HFFc6 (cell line): ENCODE measurements at places on chromosomes 13 and 19. TPM values are rescaled to one million over a fixed set of nuclear protein-coding genes. Genes with fewer than 3 reads are reported as not detected.

The ZNF491 gene
- total RNA-seq, result 1.4 to 2.5 TPM (median 2.0 TPM) in 3 replicates

The DOCK9 gene
- 24.2 to 31.1 TPM (median 30.5 TPM) in 3 replicates for total RNA-seq

The C5AR2 gene
- total RNA-seq, result 0.06 TPM in 1 of 2 replicates, not detected in the other

The CNFN gene
- total RNA-seq, result 0.56 to 0.69 TPM in 2 of 3 replicates, not detected in the other

The MEX3D gene
- total RNA-seq, result 28.1 to 38.5 TPM (median 32.5 TPM) in 3 replicates

The NLRP9 gene
- not detected in 3 replicates for total RNA-seq

The SHANK1 gene
- 6.6 and 14.8 TPM in 2 replicates for total RNA-seq

DNA sequence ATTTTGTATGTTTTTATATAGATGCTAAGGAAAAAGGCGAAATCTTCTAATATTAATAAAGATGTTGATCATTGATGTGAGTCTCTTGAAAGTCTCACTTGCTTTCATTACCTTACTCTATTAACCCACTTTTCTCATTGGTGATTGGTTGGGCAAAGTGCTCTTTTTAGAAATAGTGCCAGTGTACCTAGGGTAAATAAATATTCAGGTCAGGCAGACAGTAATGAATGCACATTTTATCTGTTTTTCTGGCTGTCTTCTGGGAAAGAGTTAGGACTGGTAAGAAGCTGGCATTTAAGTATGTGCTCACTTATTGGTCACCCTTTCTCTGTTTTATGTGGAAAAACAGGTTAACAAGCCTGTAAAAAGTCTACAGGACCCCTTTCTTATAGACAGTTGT lies 11.2 kb downstream of the SERP2 start:
- H3K27me3 ChIP-seq, result peaks cover 16% of the 10 kb centered on the region
- H3K36me3 ChIP-seq, result no peaks in the 10 kb centered on the region
- H3K4me3 ChIP-seq, result no peak overlapping the region
- peaks cover 19% of the 10 kb centered on the region for H3K4me1 ChIP-seq

GRCh38 chr13:72559716-72560115 lies 167.7 kb downstream of the MZT1 start:
- H3K4me1 ChIP-seq, result no peaks in the 10 kb centered on the region
- H3K27me3 ChIP-seq, result no peaks in the 10 kb centered on the region; the same call in none of the 2 replicates
- H3K36me3 ChIP-seq, result no peaks in the 10 kb centered on the region
- H3K4me3 ChIP-seq, result no peak overlapping the region
- no peak overlapping the region for H3K27ac ChIP-seq

GRCh38 chr13:36130193-36130551 lies 1.0 kb downstream of the DCLK1 start:
- no peaks in the 10 kb centered on the region for H3K36me3 ChIP-seq
- no peak overlapping the region for H3K4me3 ChIP-seq
- no peak for DNase-seq
- H3K27ac ChIP-seq, result no peak overlapping the region
- H3K4me1 ChIP-seq, result no peaks in the 10 kb centered on the region
- H3K27me3 ChIP-seq, result peaks cover 12% of the 10 kb centered on the region

DNA sequence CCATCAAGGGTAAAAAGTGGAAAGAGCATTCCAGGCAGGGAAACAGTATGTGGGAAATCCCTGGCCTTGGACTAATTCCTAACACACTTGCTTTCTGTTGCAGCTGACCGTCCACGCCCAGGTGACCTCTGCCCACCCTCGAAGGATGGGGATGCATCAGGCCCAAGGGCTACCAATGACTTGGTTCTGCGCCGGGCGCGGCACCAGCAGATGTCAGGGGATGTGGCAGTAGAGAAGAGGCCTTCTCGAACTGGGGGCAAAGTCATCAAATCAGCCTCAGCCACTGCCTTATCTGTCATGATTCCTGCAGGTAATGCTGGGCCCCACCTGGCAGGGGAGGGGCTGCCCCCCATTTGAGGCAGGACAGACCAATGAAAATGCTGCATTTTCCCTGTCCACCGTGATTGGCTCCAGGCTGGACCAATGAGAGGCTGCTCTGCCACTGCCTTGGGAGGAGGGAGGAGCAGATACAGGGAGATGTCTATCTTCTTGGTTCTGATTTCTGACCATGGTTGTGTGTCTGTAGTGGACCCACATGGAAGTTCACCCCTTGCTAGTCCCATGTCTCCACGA lies 12.6 kb downstream of the DNASE2 start:
- no peak overlapping the region for H3K27ac ChIP-seq
- DNase-seq, result peak; percentile 25
- peaks cover 12% of the 10 kb centered on the region for H3K36me3 ChIP-seq
- peaks cover 6% of the 10 kb centered on the region for H3K27me3 ChIP-seq
- no peaks in the 10 kb centered on the region for H3K4me1 ChIP-seq
- H3K4me3 ChIP-seq, result no peak overlapping the region

GRCh38 chr13:35814605-35815011 lies 316.6 kb downstream of the DCLK1 start:
- no peaks in the 10 kb centered on the region for H3K36me3 ChIP-seq
- no peak for DNase-seq
- H3K4me1 ChIP-seq, result no peaks in the 10 kb centered on the region; the same call in 1 of the 2 replicates
- peaks cover 2% of the 10 kb centered on the region; the same call in 1 of the 2 replicates for H3K27me3 ChIP-seq
- no peak overlapping the region for H3K4me3 ChIP-seq
- no peak overlapping the region for H3K27ac ChIP-seq

DNA sequence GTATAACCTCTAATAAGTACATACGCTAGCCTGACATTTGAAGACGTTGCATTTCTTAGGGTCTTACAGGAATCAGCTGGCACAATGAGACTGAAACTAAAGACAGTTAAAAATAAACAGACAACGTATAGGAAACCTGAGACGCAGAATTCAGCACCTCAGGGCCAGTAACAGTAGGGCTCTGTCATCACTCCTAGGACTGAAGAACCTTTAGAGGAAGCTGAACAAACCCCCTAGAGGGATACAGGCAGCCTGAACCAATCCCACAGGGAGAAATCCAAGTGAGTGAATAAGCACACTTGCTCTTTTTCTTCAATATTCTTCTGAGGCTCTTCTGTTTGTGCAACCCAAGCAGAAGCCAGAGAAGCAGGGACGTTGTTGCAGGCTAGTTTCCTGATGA lies 53.9 kb upstream of the KLHL1 start:
- H3K27ac ChIP-seq, result no peak overlapping the region
- no peaks in the 10 kb centered on the region for H3K36me3 ChIP-seq
- no peaks in the 10 kb centered on the region for H3K4me1 ChIP-seq
- no peak overlapping the region for H3K4me3 ChIP-seq
- no peaks in the 10 kb centered on the region for H3K27me3 ChIP-seq

GRCh38 chr19:56597696-56598095 lies 2.6 kb downstream of the ZNF71 start:
- peaks cover 3% of the 10 kb centered on the region; the same call in 1 of the 2 replicates for H3K27me3 ChIP-seq
- peaks cover 13% of the 10 kb centered on the region for H3K4me1 ChIP-seq
- peaks cover 55% of the 10 kb centered on the region for H3K36me3 ChIP-seq
- DNase-seq, result peak; percentile 29
- no peak overlapping the region for H3K27ac ChIP-seq

DNA sequence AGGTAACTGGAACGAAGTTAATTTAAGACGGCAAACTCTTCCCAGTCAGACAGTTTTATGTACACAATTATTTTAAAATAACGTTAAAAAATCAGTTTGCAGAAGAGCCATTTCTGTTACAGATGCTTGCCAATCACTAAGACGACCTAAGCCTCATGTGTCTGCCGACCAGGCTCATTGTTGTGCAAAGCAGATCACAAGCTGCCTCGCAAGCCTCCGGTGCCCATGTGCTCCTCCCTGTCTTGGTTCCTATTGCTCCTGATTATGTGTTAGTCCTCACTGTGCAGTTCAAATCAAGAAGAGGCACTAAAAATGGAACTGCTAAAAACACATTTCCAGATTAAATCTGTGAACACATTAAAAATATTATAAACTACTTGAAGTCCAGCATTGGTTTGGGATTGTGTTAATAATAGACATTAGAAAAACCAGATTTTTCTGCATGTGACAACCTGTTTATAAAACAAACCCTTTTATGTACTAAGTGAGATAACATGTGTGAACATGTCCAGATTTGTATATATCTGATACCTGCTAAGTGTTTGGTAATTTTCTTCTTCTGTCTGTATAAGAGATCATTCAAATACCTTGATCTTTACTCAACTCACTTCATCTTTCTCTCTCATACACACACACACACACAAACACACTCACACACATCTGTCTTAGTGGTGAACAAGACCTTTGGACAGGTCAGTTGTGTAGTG lies 81.9 kb upstream of the SLC15A1 start:
- H3K27me3 ChIP-seq, result no peaks in the 10 kb centered on the region
- no peak for DNase-seq
- H3K4me3 ChIP-seq, result no peak overlapping the region

DNA sequence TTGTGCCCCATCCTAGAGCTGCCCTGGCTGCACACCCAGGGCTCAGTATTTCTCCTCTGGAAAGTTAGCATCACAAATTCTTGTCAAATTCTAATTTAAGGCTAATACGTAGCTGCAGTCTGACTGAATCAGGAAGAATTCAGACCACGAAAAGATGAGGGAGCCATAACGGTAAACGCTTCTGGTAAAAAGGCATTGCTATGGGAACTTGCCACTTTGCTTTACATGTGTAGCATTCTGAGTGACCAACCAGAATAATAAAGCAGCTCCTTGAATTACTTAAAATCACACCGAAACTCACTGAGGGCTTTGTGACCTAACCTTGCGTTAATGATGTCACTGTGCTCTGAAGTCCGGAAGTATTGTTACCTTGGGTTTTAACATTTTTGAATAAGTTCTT lies 286.6 kb upstream of the TMTC4 start:
- H3K4me1 ChIP-seq, result no peaks in the 10 kb centered on the region
- no peak overlapping the region for H3K4me3 ChIP-seq
- no peak for DNase-seq
- peaks cover 9% of the 10 kb centered on the region for H3K27me3 ChIP-seq

DNA sequence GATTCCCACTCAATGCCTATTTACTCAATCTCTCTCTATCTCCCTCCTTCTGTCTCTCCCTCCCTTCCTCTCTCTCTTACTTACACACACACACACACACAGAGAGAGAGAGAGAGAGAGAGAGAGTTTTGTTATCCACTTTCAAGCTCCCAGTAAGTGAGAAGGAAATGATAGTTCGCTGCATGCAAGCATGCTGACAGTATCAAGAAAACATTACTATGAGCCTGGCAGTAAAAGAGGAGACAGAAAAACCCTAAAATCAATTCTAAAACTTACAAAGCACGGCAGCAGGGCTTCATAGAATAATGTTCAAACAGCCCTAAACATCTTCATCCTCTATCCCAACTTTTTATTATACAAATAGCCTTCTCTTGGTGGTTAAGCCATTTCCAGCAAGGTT lies 171.9 kb downstream of the FOXO1 start:
- H3K36me3 ChIP-seq, result no peaks in the 10 kb centered on the region
- H3K27me3 ChIP-seq, result peaks cover 30% of the 10 kb centered on the region
- no peak overlapping the region for H3K4me3 ChIP-seq
- no peaks in the 10 kb centered on the region for H3K4me1 ChIP-seq
- H3K27ac ChIP-seq, result no peak overlapping the region

DNA sequence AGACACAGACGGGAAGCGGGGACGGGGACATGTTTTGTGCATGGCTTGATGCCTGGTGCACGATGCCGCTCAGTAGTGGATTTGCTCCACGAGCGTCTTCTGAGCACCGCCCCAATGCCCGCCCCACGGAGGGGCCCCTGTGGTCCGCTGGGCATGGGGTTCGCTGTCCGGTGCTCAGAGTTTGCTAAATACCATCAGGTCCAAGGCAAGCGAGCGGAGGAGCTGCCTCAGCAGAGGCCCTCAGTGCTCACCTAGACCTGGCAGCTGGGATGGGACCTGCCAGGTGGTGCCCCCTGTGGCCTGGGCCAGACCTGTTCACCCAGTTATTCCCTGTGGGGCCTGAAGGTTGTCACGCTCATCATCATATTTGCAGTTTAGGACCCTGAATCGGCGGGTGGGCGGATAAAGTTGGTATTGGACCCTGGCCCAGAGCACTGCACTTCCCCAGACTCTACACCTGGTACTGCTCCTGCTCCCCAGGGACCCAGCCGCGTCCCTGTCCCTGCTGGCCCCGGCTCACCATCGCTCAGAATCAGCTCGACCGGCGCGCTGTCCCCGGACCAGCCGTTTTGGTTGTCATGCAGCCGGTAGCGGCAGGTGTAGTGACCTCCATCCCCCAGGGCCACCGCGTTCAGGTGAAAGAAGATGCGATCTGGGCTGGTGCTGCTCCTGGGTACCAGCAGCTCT lies 2.3 kb downstream of the A1BG start:
- peaks cover 9% of the 10 kb centered on the region; the same call in 1 of the 2 replicates for H3K36me3 ChIP-seq
- DNase-seq, result no peak
- H3K4me1 ChIP-seq, result peaks cover 13% of the 10 kb centered on the region

GRCh38 chr19:10615429-10616023 lies 9.8 kb upstream of the SLC44A2 start:
- H3K4me1 ChIP-seq, result peaks cover 17% of the 10 kb centered on the region
- H3K27ac ChIP-seq, result peak overlapping the region; percentile 54
- no peaks in the 10 kb centered on the region; the same call in 1 of the 2 replicates for H3K27me3 ChIP-seq
- H3K36me3 ChIP-seq, result peaks cover 8% of the 10 kb centered on the region
- DNase-seq, result no peak

GRCh38 chr13:110644892-110645521 lies 29.7 kb downstream of the NAXD start:
- H3K27ac ChIP-seq, result 0 out of 2 replicates have a peak overlapping the region, but pooled peaks have one; percentile 40
- peaks cover 1% of the 10 kb centered on the region; the same call in 1 of the 2 replicates for H3K27me3 ChIP-seq
- no peak overlapping the region for H3K4me3 ChIP-seq
- peak; percentile 71 for DNase-seq
- peaks cover 5% of the 10 kb centered on the region; the same call in 1 of the 2 replicates for H3K4me1 ChIP-seq

GRCh38 chr13:98274921-98275487 lies 97.9 kb upstream of the RNF113B start:
- H3K4me1 ChIP-seq, result peaks cover 45% of the 10 kb centered on the region
- peak overlapping the region; percentile 52; the same call in 1 of the 2 replicates for H3K4me3 ChIP-seq
- peak overlapping the region; percentile 86 for H3K27ac ChIP-seq
- peak; percentile 40 for DNase-seq
- peaks cover 3% of the 10 kb centered on the region for H3K27me3 ChIP-seq
- H3K36me3 ChIP-seq, result peaks cover 8% of the 10 kb centered on the region; the same call in 1 of the 2 replicates

DNA sequence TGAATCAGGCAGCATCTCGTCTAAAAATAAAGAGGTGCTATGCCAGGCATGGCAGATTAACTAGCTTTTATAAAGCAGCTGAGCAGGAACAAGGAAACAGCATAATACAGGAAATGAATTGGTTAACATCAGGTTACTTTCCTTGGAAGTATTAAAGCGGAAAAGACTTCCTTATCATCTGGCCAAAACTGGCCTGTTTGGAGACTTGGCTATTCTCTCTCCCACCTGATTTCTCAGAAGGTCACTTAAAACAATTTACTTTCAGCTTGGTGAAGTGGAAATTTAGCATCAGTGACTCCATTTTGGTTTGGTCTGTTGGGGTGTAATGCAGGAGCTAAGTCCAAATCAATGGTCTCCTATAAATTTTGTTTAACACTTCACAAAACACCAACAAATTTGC lies 191.6 kb downstream of the NUFIP1 start:
- H3K27ac ChIP-seq, result no peak overlapping the region
- H3K36me3 ChIP-seq, result peaks cover 10% of the 10 kb centered on the region; the same call in 1 of the 2 replicates
- no peak for DNase-seq
- peaks cover 25% of the 10 kb centered on the region for H3K4me1 ChIP-seq

DNA sequence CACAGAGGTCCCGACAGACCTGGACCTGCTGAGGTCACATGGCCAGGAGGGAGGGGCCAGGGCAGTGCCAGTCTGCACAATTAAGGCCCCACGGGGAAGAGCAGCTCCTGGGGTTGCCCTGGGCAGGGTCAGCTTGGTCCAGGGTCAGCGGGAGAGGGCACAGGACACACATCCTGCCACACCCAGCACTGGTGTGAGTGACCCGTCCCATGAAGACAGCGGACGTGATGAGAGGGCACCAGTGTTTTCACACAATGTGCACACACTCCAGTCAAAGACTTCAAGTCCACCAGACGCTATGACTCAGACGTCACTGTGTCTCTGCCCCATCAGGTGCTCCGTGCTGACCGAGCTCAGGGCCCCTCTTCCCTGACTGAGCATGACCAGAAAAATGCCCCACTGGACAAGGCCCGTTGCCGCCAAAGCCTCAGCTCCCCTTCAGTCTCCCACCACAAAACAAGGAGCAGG lies 4.2 kb downstream of the TMEM259 start:
- H3K36me3 ChIP-seq, result no peaks in the 10 kb centered on the region
- H3K4me3 ChIP-seq, result peak overlapping the region; percentile 84
- no peaks in the 10 kb centered on the region; the same call in none of the 2 replicates for H3K27me3 ChIP-seq
